Nucleus accumbens (tissue), 56 donors: ENCODE measurements at places on chromosomes 1 and 21.

DNA sequence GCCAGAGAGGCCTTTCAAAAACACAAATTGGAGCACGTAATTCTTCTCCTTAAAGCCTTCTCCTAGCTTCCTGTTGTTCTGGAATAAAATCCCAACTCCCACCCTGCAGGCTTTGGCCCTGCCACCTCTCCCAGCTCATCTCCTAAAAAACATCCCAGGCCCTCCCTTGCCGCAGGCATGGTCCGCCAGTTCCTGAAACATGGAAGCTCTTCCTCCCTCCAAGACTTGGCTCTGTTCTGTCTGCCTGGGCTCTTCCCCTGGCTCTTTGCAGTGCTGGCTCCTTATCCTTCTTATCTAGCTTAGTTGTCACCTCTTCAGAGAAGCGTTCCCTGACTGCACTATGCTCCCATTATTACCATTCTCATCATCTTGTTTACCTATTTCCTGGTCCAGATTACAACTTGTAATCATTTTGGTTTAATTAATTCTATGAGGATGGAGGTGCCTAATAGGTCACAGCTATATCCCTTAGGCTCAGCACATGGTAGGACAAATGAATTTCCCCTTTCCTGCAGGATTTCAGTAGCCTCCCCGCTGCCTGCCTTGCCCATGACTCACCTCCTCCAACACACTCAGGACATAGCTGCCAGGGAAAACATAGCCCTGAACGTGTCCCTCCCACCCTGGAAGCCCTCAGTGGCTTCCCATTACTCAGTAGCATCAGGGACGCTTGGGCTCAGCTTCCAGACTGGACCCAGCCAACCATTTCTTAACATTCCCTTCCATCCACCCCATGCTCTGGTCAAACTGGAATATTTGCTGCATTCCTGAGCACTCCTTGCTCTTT, 15.7 kb upstream of the IGSF21 start:
- no peak for DNase-seq

DNA sequence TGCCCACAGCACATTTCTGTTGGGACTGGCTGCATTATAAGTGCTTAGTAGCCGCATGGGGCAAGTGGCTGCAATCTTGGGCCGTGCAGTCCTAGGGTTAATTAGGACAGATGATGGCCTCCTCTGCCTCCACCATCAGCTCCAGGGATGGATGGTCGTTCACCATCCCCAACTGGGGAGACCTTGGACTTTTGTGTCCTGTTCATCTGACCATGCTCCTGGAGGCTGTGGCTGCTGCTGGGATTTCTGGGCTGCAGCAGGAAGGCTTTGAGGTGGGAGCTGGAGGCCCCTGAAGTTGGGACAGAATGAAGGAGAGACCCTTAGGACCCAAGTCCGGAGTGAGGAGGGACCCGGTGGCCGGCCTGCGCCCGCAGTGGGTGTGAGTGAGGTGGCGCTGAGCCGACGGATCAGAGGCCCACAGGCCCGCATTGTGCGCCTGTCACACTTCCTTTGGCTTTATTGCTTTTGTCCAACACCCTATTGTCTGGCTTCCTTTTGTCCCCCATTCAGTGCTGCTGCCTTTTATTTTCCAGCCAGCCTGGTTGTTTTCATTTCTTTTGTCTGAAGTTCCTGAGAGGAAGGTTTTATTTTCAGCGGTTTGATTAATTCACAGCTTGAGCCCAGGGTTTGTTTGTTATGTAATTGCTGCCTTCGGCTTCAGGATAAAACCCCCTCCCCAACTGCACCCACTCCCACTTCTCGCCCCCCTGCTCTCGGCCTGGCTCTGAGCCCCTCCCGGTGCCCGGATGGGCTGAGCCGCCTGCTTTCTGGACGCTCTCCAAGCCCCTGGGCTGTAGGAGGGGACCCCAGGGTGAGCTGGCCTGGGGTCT, 35.6 kb downstream of the SOX13 start:
- no peak for DNase-seq

DNA sequence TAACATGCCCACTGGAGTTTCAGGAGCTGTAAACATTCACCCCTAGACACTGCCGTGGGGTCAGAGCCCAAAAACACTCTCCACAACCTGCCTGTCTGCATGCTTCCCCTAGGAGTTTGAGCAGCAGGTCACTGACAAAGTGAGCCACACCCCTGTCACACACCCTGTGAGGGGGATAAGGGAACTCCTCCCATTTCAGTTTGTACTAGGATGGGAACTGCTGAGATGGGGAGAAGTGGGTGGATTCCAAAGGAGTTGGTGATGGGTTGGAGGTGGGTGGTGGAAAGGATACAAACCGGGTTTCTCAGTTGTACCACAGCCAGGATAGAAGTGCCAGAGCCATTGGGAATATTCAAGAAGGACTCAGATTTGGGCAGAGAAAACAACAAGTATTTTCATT, 140.2 kb downstream of the MIS18A start:
- DNase-seq, result no peak

DNA sequence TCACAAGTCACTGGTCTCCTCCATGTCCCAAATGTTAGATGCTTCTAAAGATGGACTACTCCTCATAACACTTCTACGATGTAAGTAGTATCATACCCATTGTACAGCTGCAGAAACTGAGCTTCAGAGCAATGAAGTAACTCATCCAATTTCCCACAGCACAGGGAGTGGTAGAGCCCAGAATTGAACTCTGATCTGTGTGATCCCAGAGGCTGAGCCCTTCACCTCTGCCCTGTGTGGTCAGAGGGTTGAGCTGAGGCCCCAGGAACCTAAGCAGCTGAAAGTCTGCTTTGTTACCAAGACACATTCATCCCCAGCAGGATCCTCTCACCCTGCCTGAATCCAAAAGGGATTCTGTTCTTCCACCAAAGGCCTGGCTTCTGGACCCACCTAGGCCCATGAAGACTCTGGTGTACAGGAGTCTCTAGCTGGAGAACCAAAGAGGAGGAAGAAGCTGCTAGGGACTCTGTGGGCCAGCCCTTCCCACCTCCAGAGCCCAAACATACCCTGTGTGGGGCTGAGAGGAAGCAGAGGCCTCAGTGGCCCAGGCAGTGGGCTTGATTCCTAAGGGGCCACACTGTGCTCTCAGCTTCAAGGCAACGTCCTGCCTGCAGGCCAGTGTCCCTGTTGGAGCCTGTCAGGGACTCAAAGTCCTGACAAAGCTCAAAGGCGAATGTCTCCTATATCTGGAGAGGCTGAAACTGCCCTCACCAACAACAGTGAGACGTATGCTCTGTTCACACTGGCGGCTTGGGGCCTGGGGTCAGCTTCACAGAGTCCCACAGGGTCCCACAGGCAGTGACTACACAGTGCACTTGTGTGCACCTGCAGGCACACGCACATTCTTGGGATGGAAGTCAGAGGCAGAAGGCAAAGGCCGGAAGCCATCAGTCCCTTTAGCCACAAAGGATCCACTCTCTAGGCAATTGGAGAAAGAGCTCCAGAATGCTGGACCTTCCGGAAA, 40.4 kb upstream of the SLC30A1 start:
- DNase-seq, result no peak

DNA sequence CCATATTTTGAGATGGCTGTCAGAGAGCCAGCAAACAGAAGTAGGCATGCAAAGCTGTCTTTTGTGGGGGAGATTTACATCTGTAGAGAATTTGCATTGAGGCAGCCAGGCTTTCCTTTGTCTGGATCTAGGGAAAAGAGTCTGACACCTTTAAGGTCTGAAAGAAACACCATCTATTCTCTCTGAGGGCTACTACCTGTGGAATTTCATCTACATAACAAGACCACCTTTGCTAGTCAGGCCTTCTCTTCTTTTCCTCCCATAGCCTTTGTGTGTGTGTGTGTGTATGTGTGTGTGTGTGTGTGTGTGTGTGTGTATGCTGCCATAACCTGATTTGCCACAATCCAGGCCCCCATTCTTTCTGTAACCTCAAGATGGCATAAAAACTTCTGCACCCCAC, 28.4 kb upstream of the DMRTB1 start:
- DNase-seq, result no peak

DNA sequence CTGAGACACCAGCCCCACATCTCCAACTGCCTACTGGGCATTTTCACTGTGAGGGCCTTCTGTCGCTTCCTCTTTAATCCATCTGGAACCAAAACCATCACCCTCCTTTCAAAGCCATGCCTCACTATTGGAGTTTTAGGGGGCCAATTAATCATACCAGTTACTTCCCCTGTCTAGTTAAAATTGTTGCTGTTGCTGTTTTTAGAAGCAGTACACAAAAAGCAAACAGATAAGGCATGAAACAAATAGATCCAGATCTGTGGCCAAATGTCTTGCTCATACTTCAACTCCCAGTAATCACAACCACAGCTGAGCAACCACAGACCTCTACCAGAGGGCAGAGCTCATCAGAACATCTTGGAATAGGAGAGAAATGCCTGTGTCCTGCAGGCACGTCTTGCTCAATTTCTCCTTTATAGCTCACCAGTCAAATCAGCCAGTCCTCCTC, 133.8 kb upstream of the C1orf105 start:
- DNase-seq, result no peak

DNA sequence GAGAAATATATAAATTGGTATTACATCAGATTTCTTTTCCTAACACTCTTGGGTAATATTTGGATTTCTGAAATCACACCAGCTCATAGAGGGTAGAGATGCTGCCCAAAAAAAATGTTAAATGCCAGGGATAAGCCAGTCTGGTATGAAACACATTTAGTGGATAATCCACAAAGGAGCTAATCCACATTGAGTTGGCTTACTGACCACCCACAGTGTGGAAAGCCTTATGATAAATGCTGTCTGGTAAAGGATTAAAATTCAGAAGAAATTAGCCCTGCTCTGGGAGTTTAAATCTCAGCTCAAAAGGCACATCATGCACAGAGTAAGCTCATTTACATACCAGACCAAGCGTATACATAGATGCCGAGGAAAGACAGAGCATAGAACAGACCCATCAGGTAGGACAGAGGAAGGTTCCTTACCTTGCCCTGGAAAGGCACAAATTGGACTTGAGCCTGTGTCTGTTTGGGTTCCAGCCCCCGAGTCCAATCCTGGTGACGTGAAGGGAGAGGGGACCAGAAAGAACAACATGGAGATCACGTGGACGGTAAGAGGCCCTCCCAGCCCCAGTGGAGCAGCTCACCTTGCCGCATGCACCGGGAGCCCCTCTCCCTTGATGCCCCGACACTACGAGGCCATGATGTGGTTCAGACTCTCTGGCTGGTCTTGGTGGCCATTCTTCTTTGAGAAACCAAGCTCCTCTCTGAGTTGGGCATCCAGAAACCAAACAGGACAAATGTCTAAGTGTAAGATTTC, 62.9 kb upstream of the CNTN2 start:
- no peak for DNase-seq

DNA sequence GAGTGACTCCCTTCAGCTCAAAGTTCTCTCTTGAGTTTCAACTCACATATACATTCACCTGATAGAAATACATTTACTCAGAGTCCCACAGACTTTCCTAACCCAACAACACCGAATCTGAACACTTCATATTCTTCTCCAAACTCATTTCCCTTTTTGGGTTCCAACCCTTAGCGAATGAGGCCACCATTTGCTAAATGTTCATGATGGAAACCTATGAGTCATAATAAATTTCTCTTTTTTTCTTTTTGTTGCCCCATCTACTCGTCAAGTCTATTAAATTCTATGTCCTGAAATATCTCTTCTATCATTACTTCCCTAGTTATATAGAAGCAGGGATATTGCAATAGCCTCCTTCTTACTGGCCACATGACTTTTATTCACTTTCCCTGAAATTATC, 100.1 kb downstream of the HLX start:
- no peak for DNase-seq

DNA sequence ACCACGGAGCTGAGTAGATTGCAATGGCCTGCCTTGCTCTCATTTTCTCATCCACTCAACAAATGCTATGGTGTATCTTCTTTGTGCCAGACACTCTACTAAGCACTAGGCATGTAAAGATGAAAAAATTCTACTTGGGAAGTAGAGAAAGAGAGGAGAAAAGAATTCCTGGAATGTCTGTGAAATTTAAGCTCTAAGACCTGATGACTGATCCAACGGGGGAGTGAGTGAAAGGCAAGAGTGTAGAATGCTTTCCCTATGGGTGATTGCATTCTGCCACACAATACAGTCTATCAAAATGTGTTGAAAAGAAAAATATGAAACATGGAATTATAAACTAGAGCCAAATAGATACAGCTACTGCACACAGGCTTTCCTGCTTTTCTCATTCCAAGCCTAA, 82.3 kb downstream of the CYYR1 start:
- DNase-seq, result no peak

- DNase-seq, result no peak
Measured at GRCh38 chr1:247110627-247111258, 6.6 kb upstream of the ZNF669 start.

DNA sequence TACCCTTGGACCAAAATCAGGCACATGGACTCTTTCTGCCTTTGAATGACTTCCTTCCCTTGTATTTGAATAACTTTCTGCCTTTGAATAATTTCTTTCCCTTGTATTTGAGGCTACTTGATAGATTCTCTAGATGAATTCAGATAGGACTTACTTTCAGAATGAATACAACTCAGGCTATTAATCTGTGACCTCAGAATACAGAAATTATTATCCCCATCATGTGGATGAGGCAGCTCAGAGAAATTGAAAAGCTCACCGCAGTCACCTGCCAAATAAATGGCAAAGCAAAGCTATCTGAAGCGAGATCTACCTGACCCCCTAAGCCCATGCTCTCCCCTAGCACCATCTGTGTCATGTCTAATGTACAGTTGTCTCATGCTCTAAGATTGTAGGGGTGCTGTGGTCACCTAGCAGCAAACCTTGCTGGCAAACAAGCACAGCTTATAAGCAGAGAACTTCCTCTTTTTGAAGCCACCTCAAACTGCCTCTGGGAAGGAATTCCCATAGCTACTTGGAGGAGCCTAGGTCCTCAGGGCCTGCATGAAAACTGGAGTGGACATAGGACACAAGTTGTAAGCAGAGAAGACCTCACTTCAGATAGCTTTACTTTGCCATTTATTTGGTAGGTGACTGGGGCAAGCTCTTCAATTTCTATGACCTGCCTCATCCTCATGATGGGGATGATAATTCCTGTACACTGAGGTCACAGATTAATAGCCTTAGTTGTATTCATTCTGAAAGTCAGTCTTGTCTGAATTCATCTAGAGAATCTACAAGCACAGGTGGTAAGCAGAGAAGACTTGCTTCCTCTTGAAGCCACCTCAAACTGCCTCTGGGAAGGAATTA, 66.1 kb downstream of the FASLG start:
- DNase-seq, result no peak
